ENCODE measurements at places on chromosomes 4 and X.

DNA sequence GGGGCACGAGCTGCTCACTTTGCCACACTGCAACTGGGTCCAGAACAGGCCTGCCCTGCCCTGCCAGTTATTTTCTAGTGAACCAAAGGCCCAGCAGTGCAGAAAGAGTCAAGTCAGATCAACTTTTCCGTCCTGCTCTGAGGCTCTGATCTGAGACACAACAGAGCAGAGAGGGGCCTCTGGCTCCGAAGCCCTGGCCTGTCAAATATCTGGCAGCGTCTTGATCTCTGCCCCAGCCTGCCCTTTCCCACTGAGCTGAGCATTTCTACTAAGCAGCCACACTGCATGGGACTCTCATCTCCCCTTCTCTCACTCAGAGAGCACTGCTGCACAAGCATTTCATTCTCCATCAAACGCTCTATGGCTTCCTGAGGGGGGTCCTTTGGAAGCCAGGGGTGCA is 11.8 kb downstream of the IGFBP7 start:
- no peak for DNase-seq

DNA sequence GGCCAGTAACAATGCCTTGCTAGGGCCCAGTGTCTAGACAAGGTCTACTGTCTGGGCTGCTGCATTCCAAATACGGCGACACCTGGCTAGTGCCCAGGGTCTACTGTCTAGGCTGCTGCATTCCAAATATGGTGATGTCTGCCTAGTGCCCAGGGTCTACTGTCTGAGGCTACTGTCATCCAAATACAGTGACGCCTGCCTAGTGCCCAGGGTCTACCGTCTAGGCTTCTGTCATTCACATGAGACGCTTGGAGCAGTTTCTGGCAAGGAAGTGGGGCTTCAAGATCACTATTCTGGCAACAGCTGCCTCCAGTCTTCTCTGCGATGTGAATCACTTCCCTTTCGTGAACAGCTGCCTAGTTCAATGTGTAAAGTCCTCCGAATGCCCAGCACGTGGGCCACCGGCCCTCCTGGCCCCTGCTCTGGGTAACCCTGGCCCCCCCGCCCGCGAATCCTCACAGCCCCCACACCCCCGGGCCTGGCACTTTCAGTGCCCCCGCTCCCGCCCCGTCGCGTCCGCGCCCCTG is 12.7 kb downstream of the ACOX3 start:
- DNase-seq, result no peak

- DNase-seq, result no peak
Observed at GRCh38 chr4:26067035-26067434, 153.0 kb downstream of the SMIM20 start.

GRCh38 chr4:180190382-180190781 is 2052.8 kb upstream of the TENM3 start:
- DNase-seq, result no peak

- no peak for DNase-seq
Observed at GRCh38 chrX:26295425-26295824, 79.5 kb downstream of the MAGEB5 start.

DNA sequence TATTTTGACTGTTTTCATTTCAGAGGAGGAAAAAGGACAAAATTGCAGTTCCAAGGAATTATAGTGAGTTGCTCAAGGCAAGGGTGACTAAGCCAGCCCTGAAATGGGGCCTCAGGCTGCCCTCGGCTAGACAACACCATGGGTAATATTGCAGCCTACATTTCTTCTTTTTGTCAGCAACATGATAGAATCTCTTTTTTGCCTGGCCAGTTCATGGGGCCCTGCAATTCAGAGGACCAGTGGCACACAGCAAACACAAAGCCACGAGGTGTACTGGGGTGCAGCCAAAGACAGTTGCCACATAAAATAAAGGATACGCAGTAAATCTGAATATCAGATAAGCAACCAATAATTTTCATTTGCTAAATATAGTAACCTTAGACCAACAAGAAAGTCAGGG is 41.8 kb downstream of the RBM47 start:
- no peak for DNase-seq

DNA sequence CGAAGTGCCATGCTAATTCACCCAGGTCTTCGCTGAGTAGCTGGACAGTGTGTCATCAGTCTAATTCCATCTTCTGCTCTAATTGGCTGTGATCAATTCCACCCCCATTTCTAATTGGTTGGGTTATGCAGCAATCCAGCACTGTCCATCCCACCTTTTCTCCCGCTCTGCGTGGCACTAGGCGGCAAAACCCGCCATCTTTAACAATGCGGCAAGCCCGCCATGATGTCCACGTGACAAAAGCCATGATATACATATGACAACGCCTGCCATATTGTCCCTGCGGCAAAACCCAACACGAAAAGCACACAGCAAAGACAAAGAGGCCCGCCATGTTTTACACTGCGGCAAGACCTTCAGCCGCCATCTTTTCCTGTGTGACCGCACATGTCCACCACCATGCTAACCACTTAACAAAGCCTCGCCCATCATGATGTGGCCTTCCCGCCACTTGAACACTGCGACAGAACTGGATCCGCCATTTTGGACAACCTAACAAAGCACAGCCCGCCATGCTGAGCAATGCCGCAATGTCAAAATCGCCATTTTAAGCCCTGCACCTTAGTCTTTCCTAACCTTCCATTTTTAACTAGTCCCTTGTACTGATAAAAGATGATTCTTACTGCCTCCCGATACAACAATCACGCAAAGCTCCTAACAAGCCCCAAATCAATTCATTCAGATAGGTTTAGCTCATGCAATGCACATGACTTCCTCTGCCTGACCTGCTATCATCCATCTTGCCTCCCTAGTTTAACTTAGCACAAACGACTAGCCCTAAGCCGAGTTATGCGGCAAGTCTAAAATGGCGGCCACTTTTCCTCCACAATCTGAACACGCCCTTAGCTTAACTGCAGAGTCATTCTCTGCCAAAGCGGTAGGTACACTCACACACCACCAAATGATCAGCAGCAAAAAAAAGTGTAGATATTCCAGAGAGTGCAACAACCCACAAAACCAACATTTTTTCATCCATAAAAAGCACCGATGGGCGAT is 288.3 kb downstream of the CHIC1 start:
- DNase-seq, result no peak

DNA sequence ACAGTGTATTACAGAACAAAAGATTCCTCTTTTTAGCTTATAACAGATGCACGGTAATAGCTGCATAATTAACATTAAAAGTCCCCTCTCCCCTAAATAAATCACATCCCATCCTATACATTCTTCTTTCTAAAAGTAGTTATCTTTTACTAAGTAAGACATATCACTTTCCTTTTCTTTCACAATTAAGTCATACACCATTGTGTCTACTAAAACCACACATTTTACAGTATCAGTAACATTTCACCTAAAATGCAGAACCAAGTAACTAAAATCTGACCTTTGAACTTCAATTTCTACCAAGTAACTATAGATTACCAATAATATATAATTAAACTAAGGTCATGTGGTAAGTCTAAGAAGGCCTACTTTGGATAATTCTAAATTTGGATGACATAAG is 14.2 kb downstream of the DHX15 start:
- DNase-seq, result no peak

DNA sequence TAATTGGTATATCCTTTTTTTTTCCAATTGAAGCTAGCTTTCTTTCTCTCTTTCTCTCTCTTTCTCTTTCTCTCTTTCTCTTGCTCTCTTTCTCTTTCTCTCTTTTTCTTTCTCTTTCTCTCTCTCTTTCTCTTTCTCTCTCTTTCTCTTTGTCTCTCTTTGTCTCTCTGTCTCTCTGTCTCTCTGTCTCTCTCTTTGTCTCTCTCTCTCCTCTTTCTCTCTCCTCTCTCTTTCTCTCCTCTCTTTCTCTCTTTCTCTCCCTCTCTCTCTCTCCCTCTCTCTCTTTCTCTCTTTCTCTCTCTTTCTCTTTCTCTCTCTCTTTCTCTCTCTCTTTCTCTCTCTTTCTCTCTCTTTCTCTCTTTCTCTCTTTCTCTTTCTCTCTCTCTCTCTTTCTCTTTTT is 66.6 kb downstream of the ASMT start:
- DNase-seq, result no peak

DNA sequence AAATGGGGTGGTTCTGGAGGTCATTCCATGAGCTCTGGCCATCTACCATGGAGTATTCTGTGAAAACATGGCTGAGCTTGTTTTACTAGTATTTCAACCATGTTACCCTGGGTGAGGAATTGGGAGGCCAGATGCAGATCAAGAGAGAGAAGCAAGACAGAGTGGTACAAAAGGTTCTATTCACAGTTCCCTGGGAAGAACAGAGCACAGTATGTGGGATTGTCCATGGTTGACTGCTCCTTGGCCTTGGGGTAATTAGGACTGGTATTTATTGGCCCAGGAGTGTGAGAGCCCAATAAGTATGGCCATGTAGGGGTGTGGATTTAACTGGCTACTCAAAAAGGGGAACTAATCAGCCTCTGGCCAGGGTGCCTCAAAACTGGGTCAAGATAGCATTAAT is 239.7 kb upstream of the GATB start:
- no peak for DNase-seq

DNA sequence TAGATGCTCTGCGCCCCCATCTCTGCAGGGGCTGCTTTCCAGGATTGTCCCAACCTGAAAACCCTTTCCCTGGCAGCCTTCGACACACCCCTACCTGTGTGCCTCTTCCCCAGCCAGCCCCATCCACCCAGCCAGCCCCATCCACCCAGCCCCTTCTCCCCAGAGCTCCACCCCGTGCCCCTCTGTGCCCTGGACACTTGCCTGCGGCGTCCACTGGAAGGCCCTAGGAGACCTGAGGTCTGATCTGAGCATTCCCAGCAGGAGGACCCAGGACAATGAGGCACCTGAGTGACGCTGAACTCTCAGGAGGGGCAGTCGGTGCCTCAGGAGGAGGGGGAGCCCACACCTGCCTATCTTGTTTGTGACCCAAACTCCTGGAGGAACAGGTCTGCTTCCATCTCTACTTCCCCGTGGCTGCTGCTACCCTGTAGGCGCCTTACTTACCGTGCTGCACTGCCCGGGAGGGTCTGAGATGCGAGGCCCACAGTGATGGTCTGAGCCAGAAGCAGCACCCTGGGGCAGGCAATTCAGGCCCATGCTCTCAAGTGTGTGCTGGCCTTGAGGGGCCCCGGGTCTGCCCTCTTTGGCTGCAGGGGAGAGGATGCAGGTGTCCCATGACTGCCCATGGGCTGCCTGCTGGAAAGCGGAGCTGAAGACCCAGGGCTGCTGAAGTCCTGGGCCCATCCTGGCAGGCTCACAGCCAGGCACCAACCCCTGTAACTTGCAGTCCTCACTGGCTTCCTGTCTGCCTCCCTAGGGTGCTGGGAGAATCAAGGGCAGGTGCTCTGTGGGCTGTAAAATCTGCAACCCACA is 4.9 kb downstream of the LRPAP1 start:
- no peak for DNase-seq

DNA sequence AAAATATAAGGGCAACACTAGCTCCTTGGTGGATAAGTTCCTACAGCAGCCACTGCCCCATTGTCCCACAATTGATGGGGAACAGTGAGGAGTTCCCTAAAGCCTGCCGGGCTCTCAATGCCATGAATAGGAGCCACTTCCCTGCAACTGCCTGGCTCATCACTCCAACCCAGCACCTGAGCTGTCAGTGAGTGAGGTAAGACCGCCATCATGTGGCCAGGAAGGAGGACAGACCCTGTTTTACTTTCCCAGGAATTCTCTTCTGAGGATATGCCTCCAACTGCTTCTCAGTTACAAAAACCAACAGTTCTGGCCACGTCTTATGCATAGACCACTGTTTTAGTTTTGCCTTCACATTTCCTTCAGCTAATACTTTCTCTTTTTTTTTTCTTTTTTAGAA is 45.5 kb downstream of the SRPX start:
- DNase-seq, result peak; percentile 28

DNA sequence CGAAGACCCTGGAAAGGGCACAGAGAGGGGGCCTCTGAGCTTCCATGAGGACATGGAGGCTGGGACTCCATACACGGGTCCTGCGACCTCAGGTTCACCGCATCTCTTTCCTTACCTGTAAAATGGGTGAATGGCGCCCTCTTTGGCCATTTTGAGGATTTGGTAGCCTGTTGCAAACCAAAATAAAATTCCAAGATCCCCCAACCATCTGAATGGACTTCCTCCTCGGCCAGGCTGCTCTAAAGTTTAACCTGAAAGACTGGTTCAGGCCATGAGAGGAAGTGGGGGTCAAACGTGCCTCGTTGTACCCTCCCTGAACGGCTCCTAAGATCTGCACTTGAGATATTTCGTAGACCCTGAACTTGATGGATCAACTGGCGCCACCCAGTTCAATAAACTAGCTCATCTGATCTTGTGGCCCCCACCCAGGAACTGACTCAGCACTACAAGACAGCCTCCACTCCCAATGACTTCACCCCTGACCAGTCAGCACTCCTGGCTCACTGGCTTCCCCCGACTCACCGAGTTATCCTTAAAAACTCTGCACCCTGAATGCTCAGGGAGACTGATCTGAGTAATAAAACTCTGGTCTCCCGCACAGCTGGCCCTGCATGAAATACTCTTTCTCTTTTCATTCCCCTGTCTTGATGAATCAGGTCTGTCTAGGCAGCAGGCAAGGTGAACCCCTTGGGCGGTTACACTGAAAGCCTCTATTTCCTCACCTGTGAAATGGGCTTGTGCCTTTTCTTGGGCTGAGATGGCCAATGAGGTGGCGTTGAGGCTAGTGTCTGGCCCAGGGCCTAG is 32.9 kb upstream of the GPR78 start:
- DNase-seq, result peak; percentile 39

- DNase-seq, result no peak
Observed at GRCh38 chr4:174494726-174495125, 27.6 kb downstream of the HPGD start.

- no peak for DNase-seq
Observed at GRCh38 chrX:80216086-80216485, 201.5 kb downstream of the TBX22 start.

DNA sequence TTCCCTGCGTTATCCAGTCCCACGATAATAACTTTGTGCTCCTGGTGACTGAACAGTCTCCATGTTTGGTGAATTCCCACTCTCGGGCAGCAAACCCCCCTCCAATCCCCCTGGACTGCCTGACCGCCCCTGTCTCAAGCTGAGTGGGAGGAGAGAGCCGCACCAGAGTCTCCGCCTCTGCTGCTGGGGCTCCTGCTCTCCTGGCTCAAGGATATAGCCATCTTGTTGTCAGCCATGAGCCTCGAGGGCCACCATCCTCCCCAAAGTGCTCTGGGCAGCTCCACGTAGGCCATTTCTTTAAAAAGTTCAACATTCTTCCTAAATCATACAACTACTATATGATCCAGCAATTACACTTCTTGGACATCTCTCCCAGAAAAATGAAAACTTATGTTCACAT is 49.3 kb upstream of the PGRMC1 start:
- no peak for DNase-seq

- DNase-seq, result no peak
Observed at GRCh38 chr4:7590189-7590588, 155.5 kb upstream of the PSAPL1 start.

GRCh38 chr4:20288047-20288650 is 36.4 kb downstream of the SLIT2 start:
- no peak for DNase-seq
